Uterine smooth muscle cell (primary cell): ENCODE measurements at places on chromosomes 3 and 15. TPM values are rescaled to one million over a fixed set of nuclear protein-coding genes. Genes with fewer than 3 reads are reported as not detected.

The KNG1 gene
- not detected in 2 replicates for total RNA-seq

The CCDC54 gene
- total RNA-seq = not detected in 2 replicates

The PRRT3 gene
- 1.3 and 2.1 TPM in 2 replicates for total RNA-seq

The TMEM207 gene
- not detected in 2 replicates for total RNA-seq

The PRR20G gene
- not detected in 2 replicates for total RNA-seq

The EPHB3 gene
- 4.5 and 8.5 TPM in 2 replicates for total RNA-seq
